ENCODE measurements at places on chromosomes 13 and 19. TPM values are rescaled to one million over a fixed set of nuclear protein-coding genes. Genes with fewer than 3 reads are reported as not detected.

COG3 gene
- polyA plus RNA-seq: 17.1 TPM

LIPE gene
- 7.9 TPM for polyA plus RNA-seq

ZNF829 gene
- polyA plus RNA-seq: 2.6 TPM

GRCh38 chr19:43634506-43634871, 5.2 kb downstream of the CADM4 start:
- DNase-seq: peak; percentile 37

KIR3DL2 gene
- 0.32 TPM for polyA plus RNA-seq
